ENCODE measurements at places on chromosomes 4 and X. TPM values are rescaled to one million over a fixed set of nuclear protein-coding genes. Genes with fewer than 3 reads are reported as not detected.
A peak's percentile ranks its signal among the peaks of the same experiment; 100 is the strongest.

DNA sequence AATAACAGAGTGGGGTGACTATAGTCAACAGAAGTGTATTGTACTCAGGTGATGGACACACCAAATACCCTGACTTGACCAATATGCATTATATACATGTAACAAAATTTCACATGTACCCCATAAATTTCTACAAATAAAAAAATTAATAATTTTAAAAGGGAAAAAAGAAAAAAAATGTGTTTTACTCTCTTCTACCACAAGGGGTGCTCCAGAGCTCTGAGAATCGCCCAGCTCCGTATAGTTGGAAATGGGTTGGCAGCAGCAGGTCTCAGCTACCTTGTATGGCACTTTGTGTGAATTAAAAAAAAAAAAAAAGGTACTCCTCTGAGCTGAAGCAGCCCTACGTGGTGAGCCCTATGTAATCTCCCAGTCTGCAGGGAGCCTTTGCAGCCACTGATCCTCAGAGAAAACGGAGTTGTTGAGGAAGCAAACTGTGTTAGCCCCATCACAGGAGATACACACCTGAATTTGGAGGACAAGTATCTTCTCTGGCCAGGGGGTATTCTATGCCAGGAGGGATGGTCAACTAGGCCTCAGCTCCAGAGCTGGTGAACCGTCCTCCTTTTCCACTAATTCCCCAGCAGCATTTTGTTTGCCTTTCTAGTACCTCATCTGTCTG, 17.2 kb upstream of the POLA1 start:
- no peak for DNase-seq

- no peak for DNase-seq
Observed at GRCh38 chr4:169627307-169627706, 6.9 kb downstream of the CLCN3 start.

DNA sequence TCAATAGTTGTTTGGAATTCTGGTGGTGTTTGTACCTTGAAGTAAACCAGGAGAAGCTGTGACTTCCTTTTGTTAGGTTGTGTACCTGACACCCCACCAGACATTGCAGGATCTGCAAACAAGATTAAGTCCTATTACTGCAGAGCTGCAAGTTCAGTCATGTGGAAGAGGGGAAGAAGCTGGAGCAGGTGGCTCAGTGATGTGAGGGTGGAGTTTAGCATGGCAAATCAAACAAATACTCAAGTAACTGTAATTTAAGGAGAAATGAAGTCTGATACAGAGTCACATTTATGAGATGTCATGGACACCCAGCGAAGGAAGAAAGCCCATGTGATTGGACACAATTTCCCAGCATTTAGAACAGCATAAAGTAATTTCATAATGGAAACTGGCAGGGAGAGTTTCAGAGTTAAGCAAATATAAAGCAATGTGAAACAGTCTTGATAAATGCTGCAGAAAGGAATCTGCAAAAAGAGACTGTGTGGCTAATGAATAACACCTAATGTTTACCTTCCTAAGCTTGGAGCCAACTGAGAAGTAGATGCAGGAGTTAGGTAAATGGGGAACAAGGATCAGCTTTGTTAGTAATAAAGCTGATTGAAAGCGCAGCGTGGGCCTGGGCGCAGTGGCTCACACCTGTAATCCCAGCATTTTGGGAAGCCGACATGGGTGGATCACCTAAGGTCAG, 249.1 kb downstream of the GBA3 start:
- DNase-seq, result no peak

DNA sequence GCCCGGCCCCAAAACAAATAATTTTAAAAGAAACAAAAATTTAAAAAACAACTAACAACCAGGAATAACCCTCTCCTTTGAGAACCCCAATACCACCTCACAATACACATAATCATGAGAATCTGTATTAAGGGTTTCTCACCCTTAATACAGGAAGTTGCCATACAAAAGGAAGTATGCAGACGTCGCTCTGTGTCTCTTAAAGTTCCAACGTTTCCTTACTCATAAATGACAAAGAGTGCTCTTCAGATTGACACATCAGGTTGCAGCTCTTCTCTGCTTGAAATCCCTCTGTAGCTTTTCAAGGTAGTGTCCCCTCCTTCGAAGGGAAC, 73.9 kb upstream of the IRF2 start:
- DNase-seq, result no peak

GRCh38 chrX:71496476-71496875, 36.4 kb upstream of the OGT start:
- DNase-seq, result no peak

- DNase-seq, result peak; percentile 70
Observed at GRCh38 chr4:153153339-153153871, 50.8 kb upstream of the TRIM2 start.

GRCh38 chr4:7107166-7107905, 39.5 kb upstream of the GRPEL1 start:
- no peak for DNase-seq

DNA sequence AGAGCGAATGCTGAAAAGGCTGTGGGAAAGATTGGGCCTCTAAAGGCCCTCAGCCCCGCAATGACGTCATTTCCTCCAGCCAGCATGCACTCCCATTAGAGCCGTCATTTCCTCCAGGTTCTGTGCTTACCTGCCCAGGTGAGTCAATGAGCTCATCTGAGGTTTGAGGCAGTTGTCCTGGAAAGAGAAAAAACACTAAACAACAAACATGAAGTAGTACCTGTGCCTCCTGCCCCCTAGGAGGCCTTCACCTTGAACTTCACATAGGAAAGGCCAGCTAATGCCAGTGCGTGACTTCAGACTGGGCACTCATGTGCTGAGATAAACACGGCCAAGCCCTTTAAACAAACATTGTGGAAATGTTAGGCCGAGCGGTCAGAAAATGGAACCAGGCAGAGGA, 55.9 kb downstream of the FHDC1 start:
- no peak for DNase-seq

- DNase-seq, result no peak
Observed at GRCh38 chr4:99463566-99463965, 28.4 kb upstream of the ADH7 start.

DNA sequence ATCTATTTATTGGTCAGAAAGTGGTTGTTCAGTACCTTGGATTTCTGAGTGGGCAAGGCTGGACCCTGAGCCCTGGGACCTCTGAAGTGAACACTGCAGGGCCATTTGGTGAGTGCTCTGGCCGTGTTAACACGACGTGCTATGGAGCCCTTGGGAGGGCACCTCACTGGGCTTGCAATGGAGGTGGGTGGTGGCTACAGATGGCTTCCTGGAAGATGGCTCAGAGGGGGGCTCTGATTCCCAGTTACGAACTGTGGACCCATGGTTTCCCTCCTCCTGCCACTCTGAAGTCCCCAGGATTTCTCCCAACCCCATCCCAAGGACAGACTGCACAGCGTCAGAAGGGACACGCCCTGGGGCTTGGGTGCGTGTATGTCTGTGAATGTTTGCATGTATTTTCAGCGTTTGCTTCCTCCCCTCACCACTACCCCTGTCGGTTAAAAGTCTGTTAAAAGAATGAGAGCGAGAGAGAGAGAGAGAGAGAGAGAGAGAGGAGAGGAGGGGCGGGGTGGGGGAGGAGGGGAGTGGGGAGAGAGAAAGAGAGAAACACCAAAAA, 3.7 kb upstream of the RHOH start:
- DNase-seq, result no peak

GRCh38 chr4:87525636-87526295, 3.4 kb downstream of the SPARCL1 start:
- DNase-seq, result no peak

DNA sequence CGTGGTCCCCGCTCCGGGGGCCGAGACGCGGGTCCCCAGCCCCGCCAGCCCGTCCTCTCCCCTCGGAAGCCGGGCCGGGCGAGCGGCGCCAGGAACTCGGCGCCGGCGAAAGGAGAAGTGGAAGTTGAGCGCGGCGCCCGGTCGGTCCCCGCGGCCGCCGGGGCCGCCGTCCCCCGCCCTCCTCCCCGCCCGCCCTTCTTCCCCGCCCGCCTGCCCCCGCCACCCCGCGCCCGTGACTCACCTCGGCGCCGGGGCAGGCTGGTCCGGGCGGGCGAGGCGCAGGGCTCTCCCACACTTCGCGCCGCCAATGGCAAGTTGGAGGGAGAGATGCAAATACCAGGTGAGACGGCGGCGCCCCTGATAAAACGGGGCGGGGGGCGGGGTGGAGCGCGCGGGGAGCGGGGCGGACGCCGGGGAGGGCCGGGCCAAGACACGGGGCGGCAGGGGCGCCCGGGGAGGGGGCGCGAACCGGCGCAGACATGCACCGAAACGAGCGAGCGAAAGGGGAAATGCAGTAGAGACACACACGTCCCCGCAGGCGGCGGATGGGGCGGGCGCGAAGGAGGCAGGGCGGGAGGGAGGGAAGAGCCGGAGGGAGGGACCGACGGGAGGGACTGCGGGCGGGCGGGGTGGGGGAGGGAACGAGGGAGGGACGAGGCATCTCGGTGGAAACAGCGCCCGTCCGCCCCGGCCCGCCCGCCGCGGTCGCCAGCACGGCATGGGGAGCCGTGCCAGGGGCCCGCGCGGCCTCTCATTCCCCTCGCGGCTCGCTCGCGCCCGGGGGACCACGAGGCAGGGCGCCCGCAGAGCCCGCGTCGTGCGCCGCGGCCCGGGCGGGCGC, at the start of gene ELF4:
Gene ELF4 (minus strand): TSS at position 119 of the 841 bp plus-strand sequence. CDS start 29,167 bp downstream, outside the sequence.
- DNase-seq, result peak; percentile 63

DNA sequence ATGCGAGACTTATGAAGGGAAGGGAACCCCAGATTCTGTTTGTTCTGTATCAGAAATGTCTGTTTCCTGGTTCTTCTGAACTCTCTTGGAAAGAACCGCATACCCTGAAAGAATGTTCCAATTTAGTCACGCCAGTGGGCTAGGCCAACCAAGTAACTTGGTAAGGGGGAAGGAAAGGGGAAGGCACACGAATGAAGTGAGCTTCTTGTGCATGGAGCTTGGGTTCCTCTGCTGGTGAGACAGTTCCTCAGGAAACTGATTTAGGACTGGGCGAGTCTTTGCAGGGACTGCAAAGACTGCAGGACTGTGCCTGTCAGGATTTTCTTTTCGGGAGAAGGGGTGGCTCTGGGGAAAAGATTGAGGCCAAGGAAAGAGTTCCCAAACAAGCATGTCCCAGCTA, 35.6 kb downstream of the FRMPD3 start:
- no peak for DNase-seq

DNA sequence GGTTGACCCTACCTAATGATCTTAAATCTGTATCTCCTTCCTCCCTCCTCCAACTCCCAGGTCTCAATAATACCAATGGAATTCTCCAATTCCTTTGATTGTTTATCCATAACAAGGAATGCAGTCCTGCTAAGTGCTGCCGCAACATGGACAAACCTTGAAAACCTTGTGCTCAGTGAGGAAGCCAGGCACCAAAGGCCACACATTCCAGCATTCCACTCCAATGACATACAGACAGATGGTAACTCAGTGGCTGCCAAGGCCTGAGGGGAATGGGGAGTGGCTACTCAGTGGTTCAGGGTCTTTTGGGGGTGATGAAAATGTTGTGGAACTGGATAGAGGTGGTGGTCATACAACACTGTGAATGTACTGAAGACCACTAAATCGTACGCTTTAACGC, 10.4 kb downstream of the HAUS7 start:
- DNase-seq, result no peak

GRCh38 chr4:94419956-94420355, 31.8 kb upstream of the PDLIM5 start:
- DNase-seq, result peak; percentile 43

DNA sequence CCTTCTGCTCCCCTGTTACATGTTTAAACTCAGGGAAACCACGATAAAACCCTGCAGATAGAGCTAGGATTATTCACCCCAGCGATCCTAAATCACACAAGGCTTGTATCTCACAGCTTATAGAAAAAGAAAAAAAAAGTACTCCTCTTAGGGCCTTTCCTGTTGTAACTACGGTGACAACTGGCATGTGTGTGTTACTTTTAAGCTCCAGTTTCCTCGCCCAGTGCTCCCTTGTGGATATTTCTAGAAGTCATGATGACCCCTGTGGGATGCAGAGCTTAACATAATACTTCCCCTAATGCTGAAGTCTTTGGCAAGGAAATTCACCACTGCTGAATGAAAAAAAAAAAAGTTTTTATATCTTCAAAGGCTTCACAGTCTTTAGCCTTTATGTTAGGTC, 114.7 kb downstream of the NWD2 start:
- DNase-seq, result no peak

GRCh38 chr4:174036576-174036975, 246.9 kb downstream of the FBXO8 start:
- no peak for DNase-seq

DNA sequence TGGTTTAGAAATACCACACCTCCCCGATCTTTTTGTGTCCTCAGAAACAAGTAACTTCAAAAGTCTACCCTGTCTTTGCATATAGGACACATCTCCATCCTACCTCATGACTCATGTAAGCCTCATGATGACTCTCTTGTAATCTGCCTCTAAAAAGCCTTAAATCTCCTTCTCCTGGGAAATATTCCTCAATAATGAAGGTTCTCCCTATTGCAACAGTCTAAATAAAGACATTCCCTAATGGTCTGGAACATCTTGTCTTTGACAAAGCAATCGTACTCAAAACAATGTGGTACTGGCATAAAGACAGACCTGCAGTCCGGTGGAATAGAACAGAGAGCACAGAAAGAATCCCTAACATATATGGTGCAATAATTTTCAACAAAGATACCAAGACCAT, 257.7 kb downstream of the OPHN1 start:
- DNase-seq, result no peak

GRCh38 chr4:67468830-67469229, 76.5 kb downstream of the CENPC start:
- no peak for DNase-seq

DNA sequence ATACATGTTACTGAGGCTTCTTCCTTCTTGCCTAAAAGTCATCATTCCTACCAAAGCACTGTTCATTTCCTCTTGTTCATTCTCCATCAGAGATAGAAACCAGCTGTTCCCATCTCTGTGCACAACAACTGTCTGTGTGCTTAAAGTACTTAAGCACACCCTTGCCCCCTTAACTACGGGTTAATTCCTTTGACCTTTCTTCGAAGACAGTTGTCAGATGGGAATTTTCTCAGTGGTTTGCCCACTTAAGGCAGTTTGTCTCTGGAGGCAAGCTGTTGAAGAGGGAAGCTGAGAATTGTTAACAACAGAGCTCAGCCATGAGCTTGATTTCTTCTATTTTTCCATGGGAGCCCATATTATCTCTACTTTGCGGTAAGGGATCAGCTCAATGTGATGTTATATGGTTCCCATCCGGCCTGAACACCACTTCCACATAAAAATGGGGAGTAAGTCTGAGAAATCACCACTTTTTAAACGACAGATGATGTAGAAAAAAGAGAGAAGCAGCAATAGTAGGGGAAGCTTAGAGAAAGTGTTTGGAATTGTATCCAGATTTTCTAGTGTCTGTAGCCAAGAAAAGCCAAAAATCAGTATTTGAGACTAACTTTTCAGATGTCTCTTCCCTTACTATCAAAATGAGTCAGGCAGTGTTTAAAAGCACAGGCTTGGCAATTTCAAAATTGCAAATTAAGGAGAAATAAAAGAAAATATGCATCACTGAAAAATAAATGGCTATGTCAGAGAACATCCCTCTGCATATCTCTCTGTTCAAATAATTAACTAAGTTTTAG, 194.4 kb downstream of the SLIT2 start:
- no peak for DNase-seq

- DNase-seq, result no peak
Observed at GRCh38 chr4:186954509-186954908, 230.9 kb upstream of the FAT1 start.

- DNase-seq, result no peak
Observed at GRCh38 chr4:154317201-154317999, 174.2 kb downstream of the DCHS2 start.

FAM149A gene
- 5.1 TPM for total RNA-seq

SLBP gene
- total RNA-seq, result 116 TPM

RTL3 gene
- total RNA-seq, result not detected

TRIM61 gene
- not detected for total RNA-seq

VSIG4 gene
- total RNA-seq, result not detected

HMX1 gene
- not detected for total RNA-seq

NPY2R gene
- total RNA-seq, result not detected
